ENCODE measurements at places on chromosomes 3 and 15.

GRCh38 chr3:49785565-49786356, 581 bp downstream of the IP6K1 start:
- peak; percentile 61 for DNase-seq

GRCh38 chr15:63493436-63493835, 11.0 kb upstream of the USP3 start:
- DNase-seq, result no peak

GRCh38 chr3:176119826-176120225, 1077.5 kb downstream of the TBL1XR1 start:
- DNase-seq, result no peak

DNA sequence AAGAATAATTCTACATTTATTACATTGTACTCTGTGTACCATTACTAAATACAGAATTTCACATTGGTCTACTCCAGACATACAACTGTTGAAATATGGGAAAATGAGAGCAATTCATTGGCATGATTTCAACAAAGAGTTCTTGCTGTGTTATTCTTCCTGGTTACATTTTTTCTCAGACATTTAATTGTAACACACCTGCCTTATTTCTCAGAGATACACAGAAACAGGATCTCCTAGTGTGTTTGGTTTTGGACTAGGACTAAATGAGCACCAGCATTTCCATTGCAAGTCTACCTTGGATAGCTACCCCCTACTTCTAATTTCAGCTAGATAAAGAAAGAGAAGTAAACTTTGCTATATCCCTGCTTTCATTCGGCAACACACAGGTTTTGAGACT, 274.3 kb upstream of the CNTN4 start:
- no peak for DNase-seq

DNA sequence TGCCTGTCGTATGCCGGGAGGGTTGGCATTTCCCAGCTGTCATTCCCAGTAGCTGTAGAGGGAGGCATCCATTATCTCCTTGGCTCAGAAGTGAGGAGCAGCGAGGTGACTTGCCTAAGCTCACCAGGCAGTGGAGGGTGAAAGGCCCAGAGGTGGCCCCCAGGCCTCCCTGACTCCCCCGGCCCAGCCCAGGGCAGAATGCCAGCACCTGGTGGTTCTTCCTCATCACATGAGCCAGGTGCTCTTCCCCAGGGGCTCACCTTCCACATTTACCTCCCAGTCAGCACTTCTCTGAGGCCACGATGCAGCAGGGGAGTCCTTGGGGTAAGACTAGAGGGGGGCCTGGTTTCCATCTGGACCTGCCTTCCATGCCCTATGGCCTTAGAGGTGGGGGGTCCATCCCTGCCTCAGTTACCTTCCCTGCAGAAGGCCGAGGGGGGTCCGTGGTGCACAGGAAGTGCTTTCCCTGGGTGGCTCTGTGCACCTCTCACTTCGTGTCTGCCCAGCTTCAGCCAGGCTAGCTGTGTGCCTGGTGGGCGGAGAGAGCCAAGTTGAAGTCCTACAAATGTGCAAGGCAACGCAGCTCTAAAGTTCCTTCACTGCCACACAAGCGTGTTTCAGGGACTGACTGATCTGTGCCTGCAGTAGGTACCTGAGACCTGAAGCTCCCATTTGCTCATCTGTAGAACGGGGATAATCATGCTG, 70.3 kb upstream of the PLXNA1 start:
- DNase-seq, result no peak

GRCh38 chr15:63576441-63576840, 20.7 kb upstream of the FBXL22 start:
- no peak for DNase-seq

GRCh38 chr3:63943678-63944077, 31.5 kb upstream of the SCAANT1 start:
- DNase-seq, result no peak

DNA sequence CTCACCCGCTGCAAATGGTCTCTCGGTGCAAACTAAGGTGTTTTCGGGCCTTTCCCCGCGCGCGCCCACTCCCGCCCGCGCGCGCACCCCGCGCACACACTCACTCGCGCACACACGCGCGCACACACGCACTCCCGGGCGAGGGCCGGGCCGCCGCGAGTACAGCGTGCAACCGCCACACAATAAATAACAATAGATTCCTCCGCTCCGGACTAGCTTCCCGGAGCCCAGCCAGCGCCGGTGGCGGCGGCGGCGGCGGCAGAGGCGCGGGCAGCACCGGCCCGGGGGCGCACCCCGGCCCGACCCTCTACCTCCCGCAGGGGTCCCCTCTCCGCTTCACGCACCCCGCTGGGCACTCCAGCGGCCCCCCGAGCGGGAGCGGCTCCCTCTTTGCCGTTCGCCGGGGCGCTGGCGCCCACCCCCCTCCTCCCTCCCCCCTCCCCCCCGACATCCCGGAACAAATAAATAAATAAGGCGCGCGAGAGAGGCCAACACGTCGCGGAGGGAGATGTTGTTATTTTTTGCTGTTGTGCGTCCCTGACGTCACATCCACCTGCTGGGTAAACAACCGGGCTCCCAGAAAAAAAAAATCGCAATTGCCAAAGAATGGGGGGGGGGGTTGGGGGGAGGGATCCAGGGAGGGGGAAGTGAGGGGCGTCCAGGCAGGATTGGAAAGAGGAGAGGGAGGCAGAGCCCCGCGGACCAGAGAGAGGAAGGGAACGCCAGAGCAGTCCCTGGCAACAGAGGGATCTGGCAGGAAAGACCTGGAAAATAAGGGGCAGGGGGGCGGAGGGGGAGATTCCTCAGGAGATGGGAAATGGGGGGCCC, at the start of gene FOXP1:
FOXP1 (minus strand) TSS at position 163 of the 828 bp plus-strand sequence. CDS start 385,347 bp downstream, outside the sequence.
- DNase-seq, result peak; percentile 65

DNA sequence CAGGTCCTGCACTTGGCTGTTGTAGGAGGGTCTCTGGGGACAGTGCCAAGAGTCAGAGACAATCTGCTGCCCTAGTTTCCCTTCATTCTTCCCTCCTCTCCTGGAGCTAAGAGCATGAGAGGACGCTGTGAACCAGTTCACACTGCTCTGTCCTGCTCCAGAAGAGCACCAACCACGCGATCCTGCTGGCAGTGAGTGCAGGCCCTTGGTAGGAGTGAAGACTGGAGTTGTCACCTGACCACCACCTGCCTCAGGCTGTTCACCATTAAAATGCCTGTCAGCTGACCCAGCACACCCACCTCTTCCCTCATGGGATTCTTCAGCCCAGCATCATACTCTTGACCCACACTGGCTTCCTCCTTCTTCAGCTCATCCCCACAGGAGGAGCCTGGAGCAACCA, 2.9 kb downstream of the TM6SF1 start:
- DNase-seq, result no peak

DNA sequence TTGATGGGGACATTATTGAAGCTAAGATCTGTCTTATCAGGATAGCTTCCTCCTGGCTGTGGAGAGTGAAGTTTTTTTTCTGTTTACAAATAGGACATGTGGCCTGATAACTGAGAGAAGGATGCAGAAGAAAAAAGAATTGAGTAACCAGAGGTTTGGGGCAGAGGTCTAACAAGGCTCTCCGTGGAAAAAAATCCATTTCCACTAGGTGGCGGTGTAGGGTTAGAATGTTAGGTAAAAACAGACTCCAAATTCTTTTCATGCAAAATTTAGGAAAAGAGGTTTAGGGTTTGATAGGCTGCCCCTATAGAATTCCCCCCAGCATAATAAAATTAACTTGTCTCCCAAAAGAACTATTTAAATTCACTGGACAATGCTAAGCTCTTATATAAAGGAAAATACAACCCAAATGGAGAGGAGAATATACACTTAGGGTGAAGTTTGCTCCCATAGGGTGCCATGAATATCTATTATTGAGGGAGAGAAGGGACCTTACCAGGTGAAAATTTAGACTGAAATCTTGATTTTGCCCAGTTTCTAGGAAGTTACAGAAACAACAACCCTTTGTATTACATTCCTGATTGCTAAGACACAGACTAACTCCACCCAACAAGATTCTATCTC, 1560.4 kb downstream of the OTOL1 start:
- peak; percentile 60 for DNase-seq

DNA sequence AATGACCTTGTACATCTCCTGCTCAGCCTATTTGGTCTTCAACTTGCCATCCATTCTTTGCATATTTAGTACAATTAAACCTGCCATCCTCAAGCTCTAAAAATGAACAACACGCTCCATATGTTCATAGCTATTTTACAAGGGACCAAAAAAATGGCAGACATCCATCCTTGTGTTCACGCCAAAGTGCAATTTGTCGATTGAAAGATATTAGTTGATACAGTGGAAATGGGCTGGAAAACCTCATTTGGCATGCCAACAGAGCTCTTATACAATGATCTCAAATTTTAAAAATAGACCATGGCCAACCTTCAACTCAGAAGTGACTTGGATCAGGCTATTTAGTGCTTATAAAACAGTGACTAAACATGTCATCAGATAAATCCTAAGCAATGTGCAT, 413.6 kb upstream of the ARL6 start:
- no peak for DNase-seq

DNA sequence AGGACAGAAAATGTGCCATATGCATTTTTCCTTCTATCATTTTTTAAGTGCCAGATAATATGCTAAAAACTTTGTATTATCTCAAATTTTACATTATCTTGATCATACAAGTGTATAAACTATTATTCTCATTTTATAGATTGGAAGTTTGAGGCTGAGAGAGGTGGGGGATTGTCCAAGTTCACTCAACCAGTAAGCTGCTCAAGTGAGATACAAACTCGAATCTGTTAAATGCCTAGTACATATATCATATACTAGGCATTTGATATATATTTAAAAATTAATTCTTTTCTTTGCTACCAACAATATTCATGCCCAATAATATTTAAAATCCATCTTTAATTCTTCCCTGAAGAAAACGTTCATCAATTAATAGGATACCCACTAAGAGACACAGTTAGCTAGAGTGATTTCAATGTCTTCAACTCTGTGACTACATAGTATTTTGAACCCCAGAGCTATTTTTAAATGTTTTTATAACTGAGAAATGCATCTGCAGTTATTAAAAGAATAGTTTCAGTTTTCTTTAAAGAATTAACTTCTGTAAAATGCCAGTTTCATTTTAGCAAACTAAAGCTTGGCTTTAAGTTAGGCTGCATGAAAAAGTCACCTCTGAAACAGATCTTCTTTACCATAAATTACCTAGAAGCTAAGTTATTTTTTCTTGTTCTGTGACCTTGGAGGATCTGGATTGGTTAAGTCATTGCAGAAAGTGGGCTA, 40.4 kb downstream of the IQCB1 start:
- no peak for DNase-seq

- DNase-seq, result no peak
These were observed 299.2 kb downstream of the ADAMTS17 start for GRCh38 chr15:100042558-100042957.

- peak; percentile 44 for DNase-seq
These were observed 5.2 kb upstream of the WNT7A start for GRCh38 chr3:13884851-13885703.

DNA sequence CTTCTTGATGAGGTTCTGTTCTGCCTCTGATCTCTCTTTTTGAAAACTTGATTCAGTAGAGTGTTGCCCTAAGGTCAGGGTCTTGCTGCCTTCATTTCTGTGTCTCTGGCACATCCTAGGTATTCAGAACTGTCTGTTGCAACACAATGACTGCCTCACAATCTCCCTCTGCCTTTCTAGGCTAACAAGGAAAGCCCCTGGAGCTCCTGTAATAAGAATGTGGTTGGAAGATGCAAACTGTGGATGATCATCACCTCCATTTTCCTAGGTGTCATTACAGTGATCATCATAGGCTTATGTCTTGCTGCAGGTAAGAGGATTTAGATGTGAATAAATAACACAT, 7.0 kb downstream of the C3orf52 start:
- DNase-seq, result no peak

GRCh38 chr3:158105710-158106253, 438 bp downstream of the SHOX2 start:
- DNase-seq, result peak; percentile 77

DNA sequence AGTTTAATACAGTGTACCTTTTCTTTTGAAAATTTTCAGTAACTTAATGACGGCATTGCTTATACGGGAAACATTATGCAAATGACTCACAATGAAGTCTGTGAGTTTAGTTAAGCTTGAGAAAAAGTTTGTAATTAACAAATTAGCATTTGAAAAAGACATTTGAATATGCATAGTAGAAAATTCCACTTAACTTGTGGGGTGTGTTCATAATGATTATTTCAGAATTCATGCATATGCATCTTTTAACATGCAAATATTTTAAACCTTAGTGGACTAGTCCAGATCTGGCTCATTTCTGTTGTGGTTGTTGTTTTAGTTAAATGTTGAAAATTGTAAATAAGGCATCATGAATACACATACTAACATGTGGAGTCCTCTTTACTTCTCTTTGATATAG, 239.4 kb downstream of the ROBO2 start:
- DNase-seq, result no peak

DNA sequence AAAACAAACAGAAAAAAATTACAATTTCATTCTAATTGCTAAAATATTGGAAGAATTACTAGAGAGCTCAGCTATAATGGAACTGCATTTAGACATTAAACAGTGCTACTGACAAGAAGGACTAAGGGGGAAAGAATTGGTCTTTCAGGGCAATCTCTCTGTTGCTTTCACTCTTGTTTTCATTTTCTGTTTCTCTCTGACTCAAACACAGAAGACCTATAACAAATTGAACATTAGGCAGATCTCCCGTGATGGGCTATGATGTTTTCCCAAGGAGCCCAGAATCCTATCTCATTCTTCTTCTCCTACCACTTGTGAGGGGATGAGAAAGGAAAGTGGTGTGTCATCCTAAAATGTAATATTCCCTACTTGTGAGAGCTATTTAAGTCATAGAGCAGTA, 358.0 kb upstream of the TGFBR2 start:
- DNase-seq, result no peak

DNA sequence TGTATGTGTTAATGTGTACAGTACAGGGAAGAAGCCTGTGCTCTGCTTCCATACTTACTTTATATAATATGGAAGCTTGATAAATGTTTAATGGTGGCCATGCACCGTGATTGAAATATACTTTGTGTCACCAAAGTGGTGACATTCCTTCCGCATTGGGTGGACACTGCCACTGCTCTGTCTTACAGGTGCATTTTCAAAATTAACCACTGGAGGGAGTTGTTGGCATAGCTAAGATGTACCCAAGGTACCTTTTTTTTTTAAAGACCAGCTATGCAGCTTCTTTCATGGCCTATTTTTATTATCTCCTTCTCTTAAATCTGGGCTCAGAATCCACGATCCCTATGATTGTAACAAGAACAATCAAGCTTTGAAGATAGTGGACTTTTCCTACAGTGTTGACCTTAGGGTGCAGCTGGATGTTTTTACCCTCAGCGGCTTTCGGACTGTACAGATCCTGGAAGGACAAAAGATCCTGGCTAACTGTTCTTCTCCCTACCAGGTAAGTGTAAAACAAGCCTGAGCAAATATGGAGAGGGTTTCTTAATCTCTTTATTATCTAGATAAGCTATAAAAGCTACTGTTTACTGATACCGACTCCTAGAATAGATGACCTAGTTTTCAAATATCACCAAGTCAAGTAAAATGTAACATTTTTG, 21.6 kb upstream of the PAK6 start:
- peak; percentile 83 for DNase-seq

DNA sequence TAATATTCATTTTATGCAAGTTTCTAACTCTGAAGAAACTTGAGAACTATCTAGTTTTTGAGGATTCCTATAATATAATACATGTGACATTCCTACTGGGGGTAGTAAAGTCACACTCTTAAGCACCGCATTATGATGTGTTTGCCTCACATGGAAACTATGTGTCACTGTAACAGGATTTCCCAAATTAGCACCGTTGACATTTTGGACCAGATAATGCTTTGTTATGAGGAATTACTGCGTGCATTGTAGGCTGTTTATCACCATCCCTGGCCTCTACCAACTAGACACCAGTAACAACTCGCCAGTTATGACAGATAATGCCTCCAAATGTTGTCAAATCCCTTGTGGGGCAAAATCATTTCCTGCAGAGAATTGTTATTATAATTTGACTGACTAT, 267.8 kb downstream of the RAP2B start:
- no peak for DNase-seq

Data from KBM-7 (cell line).